NCI-H774 (cell line): ENCODE measurements at places on chromosomes 2 and 18.

- DNase-seq = no peak
These were observed 70.4 kb downstream of the APLF start for GRCh38 chr2:68537809-68538208.

DNA sequence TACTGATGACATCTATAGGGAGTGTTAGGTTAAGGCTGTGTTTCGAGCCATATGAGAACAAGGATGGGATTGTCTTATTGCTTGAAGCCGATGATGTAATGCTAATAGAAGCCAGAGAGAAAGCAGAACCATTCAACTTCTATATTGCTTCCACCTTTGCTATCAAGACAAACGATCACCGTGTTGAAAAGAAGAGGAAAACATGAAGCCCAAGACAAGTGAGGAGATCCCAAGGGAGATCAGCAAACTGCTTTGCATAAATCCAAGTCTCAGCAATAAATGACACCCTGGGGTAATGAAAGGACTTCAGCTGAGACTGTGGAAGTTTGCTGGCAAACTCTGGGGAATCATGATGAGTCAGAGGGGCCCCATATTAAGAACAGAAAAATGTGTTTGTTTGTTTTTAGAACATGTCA lies 206.2 kb downstream of the NCKAP5 start:
- no peak for DNase-seq

DNA sequence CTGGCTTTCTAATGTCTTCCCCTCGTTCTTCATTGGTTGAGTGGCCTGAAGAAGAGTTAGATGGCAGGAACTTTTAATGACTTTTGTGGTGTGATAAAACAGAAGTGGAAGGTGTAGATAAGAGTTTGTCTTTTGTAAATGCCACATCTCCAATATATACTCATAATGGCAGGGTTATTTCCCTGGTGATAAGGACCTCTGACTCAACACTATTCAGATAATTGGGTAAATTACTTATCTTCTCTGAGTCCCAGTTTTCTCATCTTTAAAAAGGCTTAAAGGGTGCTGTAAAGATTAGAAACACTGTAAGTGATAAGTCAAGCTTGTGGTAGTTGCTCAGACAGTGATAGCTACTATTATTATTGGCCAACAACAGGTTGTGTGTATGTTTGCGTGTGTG lies 9.5 kb downstream of the KLHL14 start:
- DNase-seq = no peak

DNA sequence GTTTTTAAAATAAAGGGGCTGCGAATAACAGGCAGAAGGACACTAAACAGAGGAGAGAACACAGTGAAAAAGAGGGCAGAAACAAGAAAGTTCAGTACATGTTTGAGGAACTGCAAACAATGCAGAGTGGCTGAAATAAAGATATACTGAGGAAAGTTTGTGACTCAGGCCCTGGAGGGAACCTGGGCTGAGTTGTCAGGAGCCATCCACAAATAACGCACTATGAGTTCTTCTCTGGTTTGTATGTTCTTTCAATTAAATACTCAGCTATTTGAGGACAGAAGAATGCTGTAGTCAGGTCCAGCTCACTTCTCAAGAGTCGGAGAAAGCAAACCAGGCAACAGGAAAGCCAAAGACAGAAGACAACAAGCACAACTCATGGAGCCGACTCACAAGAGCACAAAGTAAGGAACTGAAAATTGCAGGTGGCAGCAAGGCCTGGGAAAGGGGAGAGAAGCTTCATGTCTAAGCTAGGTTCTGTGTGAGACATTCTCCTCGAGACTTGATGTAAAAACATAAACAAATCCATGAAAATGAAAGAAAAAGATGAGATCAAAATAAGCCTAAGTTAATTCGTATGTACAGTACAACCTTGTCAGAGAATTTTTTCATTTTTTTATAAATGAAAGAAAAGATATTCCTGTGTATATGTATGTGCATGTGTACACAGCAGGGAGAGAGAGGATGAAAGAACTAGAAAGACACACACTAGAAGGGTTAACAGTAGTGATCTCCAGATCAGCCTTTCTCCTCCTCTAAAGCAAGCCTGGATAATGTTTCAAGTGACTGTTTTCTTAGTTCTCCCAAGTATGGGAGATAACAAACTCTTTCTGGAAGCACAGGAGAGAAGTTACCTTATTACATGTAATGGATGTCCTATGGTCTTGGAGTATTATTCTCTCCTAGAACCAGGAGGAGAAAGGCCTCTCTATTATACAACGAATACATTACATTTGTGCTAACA lies 41.5 kb downstream of the CHN1 start:
- DNase-seq = no peak

- DNase-seq = no peak
These were observed 5.8 kb downstream of the HDLBP start for GRCh38 chr2:241309684-241310117.

DNA sequence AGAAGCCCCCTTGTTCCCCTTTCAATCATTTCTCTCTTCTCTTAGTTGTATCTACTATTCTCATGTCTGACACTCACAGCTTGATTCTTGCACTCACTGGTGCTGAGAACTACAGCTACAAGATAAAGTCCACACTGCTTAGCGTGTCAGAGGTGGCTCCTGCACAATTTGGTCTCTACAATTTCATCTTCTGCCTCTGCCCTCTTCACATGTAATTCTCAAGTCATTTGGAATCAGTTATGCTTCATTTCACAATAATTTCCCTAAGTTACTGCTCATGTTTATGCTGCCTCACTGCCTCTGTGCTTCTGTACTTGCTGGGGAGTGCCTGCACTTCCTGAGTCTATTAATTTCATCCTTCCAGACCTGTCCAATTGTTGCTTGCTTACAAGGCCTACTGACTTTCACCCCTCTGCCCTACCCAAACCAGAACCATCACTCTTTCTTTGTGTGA lies 11.6 kb upstream of the NAB1 start:
- no peak for DNase-seq

- DNase-seq = no peak
These were observed 2.0 kb upstream of the CAPN14 start for GRCh38 chr2:31219131-31219969.

DNA sequence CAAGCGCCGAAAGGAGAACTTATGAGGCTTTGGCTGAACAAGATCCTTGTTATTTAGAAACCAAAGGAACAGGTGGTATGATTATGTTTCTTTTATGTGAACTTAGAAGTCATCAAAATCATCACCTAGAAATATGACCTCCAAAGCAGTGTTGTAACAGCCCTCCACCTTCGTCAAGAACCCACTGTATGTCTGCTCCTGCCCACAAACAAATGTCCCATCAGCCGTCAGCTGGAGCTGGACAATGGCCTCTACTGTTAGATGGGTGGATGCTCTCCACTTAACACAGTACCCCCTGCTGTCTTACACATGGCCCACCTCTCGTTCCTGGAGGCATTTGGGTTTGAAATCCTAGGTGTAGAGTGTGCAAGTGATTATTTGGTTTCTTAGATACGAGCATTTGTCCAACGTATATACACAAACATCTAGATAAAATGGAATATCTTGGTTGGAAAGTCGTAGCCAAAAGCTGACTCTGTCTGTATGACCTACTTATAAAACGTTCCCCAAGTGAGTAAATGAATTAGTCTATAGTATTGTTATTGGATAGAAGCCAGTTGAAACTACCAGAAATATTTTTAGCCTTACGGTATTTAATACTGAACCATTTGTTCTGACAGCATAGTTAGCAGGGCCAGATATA lies 113.0 kb downstream of the CRIM1 start:
- DNase-seq = no peak

DNA sequence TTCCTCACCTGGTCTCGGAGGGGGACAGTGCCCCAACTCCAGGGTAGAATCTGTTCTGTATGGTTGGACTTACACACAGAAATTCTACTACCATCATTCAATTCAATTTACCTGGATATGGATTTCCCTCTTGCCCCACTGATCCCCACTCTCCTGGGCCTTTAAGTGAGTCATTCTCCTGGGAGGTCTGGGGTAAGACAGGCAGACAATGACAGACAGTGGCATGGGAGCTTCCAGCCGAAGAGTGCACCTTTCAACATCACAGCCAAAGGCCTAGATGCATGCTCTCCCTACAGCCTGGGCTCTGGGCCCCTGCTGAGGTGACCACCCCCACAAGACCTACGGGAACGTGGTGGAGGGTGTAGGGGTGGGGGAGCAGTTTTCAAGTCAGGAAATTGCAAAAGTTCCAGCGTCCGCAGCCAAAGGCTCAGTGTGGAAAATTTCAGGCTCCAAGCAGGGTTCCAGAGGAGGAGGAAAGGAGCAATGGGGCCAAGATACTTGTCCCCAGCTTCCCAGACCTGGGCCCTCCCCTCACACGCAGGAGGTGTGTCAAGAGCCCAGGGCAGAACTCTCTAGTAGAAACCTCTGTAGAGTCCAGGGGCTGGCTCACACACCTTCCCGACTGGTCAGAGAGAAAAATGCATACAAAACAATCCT lies 296.4 kb downstream of the CYP26B1 start:
- no peak for DNase-seq

- no peak for DNase-seq
These were observed 226.6 kb downstream of the BABAM2 start for GRCh38 chr2:28117104-28117596.
